ENCODE measurements at places on chromosomes 3 and 15. TPM values are rescaled to one million over a fixed set of nuclear protein-coding genes. Genes with fewer than 3 reads are reported as not detected.

The ATP13A4 gene
- total RNA-seq = 10.2 TPM

- no peak for DNase-seq
Measured at GRCh38 chr3:181709537-181710279, 2.0 kb upstream of the SOX2 start.

DNA sequence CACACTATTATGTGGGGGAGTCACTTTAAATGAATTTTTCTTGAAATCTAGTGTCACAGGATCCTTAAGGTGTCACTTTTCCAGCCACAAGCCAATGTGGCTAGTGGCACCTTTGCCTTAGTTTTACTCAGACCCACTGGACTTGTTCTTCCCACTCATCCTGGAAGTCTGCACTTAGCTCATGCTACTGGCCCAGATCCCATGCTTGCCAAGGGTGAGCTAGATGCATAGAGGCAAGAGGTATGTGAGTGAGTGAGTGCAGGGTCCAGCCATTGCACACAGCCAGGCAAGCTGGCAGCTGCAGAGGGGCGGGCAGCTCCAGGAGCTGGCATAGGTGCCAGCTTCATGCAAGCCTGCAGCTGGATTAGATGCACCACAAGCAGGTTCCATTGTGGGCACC, 81.0 kb downstream of the CGGBP1 start:
- DNase-seq = no peak

DNA sequence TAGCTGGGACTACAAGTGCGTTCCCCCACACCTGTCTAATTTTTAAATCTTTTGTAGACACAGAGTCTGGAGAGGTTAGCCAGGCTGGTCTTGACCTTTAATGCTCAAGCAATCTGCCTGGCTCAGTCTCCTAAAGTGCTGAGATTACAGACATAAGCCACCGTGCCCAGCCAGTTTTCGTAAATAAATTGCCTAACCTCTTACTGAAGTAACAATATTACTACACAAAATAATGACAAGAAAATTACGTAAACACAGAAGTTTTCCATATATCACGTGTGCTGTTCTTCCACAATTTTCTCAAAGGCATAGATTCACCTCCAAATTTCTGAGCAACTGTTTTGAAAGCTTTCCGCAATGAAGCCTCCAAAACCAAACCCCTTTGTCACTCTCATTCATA, 58.1 kb upstream of the PROK2 start:
- DNase-seq = no peak

The PPARG gene
- 1.2 TPM for total RNA-seq

DNA sequence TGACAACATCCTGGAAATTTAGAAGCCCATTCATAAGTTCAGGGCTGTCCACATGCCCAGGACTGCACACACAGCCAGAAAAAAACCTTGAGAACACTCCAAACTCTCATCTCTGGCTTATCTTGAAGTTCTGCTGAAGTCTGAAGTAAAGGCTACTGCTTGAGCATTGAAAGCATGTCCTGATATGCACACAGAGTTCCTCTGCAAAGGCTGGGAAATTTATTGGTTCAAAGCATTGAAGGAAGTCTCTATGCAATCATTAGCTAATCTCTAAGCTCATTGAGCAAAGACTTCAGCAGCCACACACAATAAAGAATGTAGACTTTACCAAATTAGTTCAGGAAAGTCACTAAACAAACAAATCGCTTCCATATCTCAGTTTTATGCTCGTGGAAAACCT, 162.0 kb upstream of the STT3B start:
- DNase-seq = no peak

The OSBPL10 gene
- total RNA-seq = 9.0 TPM

The INSYN1 gene
- total RNA-seq = 26.1 TPM

GRCh38 chr15:87871731-87872320, 384.7 kb downstream of the NTRK3 start:
- DNase-seq = no peak

DNA sequence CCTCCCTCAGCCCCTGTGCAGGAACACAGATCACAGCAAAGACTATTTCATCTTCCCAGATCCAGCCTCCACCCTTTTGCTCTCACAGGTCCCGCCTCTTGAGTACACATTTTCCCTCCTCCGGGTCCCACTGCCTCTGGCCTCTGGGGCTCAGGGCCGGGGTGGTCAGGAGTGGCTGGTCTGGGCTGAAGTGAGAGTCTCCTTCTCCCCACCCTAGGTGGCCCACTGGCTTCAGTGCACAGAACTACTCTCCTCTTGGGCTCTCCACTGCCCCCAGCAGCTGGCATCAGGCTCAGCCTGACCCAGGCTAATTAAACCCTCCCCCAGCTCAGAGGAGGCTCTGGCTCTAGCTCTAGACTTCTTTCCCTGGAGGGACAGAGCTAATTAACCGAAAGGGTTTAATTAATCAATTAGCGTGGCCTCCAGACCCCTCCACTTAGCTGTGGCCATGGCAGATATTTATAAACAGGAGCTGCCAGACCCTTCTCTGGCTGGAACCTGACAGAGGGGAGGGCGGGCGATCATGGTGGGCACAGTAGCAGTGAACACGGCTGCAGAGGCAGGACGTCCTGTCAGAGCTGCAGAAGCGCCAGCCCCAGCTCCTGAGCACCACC, 15.1 kb downstream of the DUSP7 start:
- DNase-seq = peak; percentile 66

DNA sequence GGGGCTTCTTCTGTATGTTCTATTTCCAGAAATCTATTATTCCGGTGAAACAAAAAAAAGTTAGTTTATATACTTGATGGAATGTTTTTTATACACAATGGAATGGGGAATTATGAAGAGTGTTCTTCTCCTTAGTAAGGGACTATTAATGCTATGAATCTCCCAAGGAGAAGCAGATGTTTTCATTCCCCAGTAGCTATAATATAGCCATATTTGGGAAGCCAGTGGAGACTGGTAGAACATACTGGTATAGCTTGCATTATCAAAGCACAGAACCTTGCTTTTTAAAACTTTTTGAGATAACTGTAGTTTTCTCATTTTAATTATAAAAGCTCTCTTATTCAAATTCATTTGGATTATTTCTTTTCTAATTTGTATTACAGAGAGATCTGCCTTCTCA, 38.3 kb downstream of the ADGRG7 start:
- no peak for DNase-seq

GRCh38 chr3:170467571-170468147, 49.0 kb downstream of the CLDN11 start:
- no peak for DNase-seq

DNA sequence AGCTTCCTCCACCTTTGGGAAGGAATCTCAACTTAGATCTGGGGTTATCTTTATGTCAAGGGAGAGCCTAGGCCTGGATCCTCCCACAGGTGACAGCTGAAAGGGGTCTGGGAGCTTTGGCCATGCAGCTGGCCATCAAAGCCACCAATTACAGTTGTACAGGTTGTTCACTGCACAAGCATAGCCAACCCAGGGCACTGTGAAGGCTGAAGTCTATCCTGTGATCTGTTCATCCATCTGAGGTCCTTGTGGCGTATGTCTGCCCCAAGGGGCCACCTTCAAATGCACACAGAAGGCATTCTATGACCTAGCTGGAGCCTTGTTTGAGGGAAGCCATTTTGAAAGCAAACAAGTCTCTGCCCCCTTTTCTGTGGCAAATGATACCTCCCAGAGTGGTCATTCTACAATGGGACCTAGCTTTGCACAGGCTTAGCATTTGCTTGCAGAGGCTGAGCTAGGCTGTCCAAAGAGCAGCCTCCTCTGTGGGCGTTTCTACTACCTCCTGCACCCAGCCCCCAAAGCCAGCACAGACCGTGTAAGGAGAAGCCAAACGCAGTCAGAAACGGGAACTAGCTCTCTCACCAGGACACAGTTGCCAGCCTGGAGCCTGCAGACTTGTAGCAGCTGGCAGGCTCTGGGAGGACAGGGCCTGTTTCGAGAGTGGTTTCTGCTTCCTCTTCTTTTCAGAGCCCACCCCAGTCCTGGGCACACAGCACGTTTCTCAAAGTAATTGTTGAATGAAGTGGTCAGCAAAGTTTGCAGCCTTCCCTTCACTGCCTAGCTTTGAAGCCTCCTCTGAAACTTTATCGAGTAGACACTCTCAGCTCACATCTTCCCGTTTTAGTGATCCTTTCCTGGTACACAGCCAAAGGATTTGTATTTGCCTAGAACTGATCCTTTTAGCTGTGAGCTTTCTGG, 157.3 kb upstream of the SMAD3 start:
- no peak for DNase-seq

The GPR160 gene
- total RNA-seq = 2.9 TPM

GRCh38 chr3:173397161-173398110, at the start of gene NLGN1:
TSS of gene NLGN1 (plus strand) at chr3:173397744.
- DNase-seq = peak; percentile 62

The LINS1 gene
- total RNA-seq = 36.3 TPM

- DNase-seq = no peak
Measured at GRCh38 chr3:66415867-66416428, 84.9 kb downstream of the LRIG1 start.

- no peak for DNase-seq
Measured at GRCh38 chr3:60140160-60140559, 1090.3 kb upstream of the CFAP20DC start.

GRCh38 chr3:125374501-125374995, 577 bp downstream of the ZNF148 start:
- DNase-seq = peak; percentile 58

GRCh38 chr3:42394579-42395288, 15.7 kb downstream of the LYZL4 start:
- DNase-seq = no peak

The CPN2 gene
- not detected for total RNA-seq

The HAUS2 gene
- total RNA-seq = 60.7 TPM

The PCYT1A gene
- total RNA-seq = 15.1 TPM

- DNase-seq = no peak
Measured at GRCh38 chr15:86355801-86356200, 276.1 kb downstream of the AGBL1 start.

The CHRNB4 gene
- total RNA-seq = 0.41 TPM

DNA sequence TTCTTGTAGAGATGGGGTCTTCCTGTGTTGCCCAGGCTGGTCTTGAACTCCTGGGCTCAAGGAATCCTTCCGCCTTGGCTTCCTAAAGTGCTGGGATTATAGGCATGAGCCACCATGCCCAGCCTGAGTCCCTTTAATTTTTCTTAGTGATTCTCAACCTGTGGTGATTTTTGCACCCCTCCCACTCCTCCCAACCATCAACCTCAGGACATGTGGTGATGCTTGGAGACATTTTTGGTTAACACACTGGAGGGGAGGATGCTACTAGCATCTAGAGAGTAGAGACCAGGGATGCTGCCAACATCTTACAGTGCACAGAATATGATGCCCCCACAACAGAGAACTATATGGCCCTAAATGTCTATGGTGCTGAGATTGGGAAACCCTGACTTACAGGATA, 83.0 kb upstream of the LMOD3 start:
- no peak for DNase-seq

GRCh38 chr15:33089165-33089877, 105.2 kb downstream of the FMN1 start:
- DNase-seq = no peak

DNA sequence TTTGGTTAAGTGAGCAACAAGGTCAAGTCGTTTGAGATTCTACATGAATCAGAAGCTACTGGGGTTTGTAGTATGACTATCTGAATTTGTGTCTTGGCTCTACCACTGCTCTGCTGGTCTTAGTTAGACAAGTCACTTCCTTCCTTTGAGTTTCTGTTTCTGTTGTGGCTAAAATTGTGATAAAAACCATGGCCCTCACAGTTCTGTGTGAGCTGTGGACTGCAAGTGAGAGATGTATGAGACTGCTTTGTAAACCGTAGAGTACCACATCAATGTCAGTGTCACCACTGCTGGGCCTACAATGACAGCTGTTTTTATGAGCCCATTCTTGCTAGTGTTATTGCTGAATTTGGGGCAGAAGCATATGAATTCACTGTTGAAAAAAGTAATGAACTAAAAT, 32.7 kb downstream of the RARB start:
- no peak for DNase-seq

- DNase-seq = no peak
Measured at GRCh38 chr15:95284492-95284891, 1046.0 kb upstream of the NR2F2 start.

The MAGEL2 gene
- 2.4 TPM for total RNA-seq

The TMCO5A gene
- not detected for total RNA-seq

DNA sequence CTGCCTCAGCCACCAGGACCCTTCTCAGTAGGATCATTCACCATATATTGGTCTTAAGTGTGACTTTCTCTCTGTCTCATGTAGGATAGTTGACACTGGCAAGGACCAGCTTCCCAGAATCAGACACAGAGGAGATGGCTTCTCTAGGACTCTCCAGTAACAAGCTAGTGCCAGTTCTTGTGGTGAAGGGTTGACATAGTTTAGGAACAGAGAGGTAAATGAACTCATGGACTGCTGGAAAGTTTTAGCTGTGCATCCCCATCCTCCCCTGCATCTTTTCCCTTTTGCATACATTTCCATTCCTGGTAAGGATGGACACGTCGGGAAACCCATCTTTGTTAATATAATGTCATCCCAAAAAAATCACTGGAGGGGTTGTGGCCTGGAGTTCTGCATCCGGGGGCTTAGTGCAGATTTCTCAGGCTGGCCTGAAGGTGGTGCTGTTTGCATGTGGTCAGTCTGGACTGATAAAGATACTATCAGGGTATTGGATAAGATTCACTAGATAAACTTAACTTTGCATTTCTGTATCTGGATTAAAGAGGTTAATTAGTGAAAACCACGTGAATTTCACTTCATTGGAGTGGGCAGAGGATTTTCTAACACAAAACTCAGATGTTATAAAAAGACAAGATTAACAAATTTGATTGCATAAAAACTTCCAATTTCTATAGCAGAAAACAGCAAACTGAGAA, 110.8 kb downstream of the TBC1D2B start:
- peak; percentile 65 for DNase-seq

DNA sequence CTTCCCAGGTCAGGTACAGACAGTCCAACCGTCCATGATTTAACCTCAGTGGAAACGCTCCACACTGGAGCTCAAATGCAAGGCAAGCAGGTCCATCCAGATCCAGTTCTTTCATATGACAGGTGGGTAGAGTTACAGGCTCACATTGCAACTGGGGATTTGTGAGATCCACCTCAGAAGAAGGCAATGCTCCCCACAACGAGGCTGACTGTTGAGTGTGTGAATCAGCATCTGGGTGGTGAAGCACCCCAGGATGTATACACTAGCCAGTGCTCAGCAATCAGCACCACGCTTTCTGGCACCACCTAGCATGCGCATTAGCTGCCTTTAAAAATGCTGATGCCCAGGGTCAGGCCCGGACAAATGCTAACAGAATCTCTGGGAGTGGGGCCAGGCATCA, 343.5 kb upstream of the ICE2 start:
- DNase-seq = no peak

DNA sequence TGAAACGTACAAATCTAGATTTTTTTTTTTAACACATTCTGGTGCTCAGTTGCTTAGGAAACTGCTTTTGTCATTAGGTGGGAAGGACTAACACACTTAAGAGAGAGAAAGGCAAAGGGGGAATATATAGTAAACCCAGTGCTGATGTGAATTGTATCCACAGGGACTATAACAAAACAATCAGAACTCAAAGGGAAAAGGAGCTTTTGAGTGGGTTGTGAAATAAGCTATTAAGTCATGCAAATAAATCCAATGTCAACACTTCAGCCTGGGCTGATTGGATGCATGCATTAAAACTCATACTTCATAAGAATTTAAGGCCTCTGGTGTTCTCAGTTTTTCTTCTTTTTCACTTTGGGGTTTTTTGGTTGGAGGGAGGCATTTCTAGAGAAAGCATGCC, 628.9 kb downstream of the FHIT start:
- no peak for DNase-seq

- DNase-seq = no peak
Measured at GRCh38 chr3:75768303-75769017, 16.9 kb downstream of the ZNF717 start.
